NCI-H1105 treated with DMSO at 0.1 percent for 48 hours (cell line): ENCODE measurements at places on chromosomes 6 and 20.

DNA sequence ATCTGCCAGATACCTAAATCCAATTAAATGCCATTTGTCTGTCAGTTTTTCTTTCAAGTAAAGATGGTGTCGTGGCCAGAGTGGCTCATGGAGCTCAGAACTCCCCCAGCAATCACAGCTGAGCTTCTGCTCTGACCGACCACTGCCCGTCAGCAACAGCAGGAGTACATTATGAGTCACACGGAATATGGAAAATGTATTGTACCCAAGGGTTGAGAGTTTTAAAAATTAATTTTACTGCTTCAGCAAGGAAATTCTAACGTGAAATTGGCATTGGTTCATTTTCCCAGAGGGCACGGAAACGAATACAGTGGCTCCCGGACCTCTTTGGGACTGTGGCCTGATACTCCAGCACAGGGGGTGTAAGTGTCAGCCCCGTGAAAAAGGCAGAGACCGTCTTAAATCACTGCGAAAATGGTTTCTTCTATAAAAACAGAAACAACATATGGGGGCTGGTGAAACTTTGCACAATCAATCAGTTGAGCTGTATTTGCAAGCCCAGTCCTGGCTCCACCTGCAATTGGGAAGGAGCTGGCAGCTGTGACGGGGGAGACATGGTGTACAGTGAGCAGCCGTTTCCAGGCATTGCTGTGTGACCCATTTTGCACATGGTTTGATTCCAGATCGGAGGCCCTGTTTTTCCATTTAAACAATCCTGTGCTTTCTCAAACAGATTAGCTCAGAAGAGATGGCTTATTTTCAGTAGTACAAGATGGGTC lies 12.8 kb downstream of the NPEPL1 start:
- DNase-seq = no peak

DNA sequence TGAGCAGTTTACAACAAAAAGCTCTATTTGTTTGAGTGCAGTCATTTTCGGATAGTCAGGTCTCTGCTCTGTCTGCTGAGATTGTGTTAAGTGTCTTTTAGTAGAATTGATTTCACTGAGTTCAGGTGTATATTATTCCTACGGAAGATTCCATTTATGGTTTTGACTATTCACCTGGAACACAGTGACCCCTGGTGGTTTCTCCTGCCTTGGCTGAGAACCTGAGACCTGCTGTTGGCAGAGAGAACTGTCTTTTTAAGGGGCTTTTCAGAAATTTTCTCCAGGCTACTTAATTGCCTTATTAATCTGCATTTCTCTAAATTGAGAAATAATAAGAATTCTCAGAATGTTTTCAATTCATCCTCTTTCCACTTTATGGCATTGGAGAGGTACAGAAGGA lies 508.0 kb downstream of the TBC1D32 start:
- DNase-seq = peak; percentile 40

GRCh38 chr6:80531681-80532619 lies 425.5 kb downstream of the BCKDHB start:
- DNase-seq = no peak

DNA sequence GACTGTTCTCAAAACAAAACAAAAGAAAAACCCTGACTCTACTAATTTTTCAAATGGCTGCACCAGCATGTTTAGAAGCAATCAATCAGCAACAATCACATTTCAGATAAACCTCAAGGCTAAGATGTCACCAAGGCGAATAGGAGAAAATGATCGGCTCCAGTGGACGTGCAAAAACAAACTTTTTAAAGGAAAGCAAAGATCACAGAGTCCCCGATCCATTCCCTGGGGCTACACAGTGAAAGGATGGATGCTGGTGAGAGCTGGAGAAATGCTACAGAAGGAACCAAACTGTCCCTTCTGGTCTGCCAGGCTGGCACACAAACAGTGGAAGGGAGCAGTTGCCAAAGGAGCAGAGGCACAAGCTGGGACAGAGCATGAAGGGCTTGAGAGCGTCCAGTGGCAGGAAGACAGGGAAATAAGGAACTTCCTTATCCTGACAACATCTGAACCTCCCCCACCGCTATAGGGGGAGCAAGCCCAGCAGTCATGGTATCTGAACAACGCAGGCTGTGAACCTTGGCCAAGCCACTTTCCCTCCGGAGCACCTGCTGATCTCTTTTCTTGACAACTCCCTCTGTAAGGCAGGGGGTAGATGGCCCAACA lies 73.7 kb upstream of the HIVEP1 start:
- no peak for DNase-seq

DNA sequence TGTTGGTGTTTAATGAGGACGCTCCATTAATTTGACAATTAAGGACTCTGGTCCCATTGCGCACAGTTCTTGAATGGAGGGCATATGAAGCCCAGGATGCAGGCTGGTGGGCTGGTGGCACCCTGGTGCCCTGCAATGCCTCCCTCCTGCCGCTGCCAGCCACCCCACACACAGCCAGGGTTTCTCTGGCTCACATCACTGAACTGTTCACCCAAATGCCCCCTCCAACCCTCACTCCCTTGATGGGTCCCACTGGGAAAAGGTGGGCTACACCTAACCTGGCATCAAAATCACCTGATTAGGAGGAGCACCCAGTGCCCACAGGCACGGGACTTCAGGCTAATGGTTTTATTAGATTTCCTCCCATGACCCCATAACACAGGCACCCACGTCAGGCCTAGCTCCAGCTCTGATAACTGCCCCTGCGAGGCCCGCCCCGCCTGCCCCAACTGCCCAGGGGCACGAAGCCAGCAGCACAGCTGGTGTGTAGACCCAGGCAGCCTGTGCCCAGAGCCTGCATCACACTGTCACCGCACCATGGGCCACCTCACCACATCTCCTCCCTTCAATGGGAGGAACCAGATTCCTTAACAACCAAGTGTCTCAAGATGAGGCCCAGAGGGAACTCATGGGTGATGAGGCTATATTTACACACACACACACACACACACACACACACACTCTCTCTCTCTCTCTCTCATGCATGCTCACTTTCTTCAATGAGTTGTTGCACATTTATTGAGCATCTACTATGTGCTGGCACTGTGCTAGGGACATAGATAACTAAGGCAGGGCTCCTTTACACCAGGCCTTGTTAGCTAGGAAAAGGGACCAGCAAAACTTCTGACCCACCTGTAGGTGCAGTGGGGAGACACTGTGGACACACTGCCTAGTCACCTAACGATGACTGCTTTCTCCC lies 107.3 kb downstream of the NOL4L start:
- no peak for DNase-seq

DNA sequence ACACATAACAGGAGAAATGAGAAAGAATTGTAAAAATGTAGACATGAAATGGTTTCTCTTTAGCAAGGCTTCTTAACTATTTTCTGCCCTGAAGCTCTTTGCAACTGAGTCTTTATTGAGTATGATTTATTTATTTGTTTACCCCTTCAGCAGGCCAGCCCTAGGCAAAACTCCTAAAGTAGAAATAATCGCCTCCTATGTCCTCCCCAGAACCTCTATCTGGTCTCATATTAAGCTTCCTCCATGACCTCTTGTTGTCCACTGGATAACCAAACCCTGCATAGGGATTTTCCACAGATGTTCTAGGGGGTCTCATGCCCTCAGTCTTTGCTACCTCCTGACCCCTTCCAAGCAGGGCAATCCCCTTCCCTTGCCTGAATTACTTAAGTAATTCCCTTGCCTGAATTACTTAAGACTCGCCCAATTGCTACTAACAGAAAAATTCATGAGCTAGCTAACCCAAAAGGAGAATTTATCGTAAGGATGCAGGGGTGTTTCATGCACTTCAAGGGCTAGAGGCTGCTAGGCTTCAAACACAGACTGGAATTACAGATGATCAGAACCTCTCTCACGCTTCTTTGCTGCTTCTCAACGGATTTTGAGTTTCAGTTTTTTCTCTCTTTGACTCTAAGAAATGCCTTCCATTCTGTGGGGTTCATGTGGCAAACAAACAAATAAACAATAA lies 425.9 kb upstream of the RNF217 start:
- DNase-seq = no peak

DNA sequence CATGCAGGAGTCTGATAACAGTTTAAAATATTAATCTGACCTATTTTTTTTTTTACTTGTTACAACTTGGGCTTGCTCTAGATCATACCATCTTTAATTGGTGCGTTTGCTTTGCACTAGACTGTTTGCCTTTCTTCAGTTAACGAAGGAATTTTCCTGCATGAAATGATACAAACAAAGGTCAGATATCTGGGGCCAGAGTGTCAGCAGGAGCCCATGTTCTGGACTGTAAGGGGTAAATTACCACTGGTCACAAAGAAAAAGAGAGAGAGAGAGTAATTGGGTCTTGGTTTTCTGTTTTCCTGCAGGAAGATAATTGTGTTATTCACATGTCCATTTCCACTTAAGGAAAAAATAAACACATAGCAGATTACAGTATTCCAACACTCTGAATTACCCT lies 399.4 kb upstream of the MARCKS start:
- DNase-seq = no peak

- no peak for DNase-seq
Measured at GRCh38 chr6:135006386-135006914, 48.2 kb downstream of the HBS1L start.

GRCh38 chr6:44787254-44787834 lies 399.8 kb downstream of the CDC5L start:
- no peak for DNase-seq

DNA sequence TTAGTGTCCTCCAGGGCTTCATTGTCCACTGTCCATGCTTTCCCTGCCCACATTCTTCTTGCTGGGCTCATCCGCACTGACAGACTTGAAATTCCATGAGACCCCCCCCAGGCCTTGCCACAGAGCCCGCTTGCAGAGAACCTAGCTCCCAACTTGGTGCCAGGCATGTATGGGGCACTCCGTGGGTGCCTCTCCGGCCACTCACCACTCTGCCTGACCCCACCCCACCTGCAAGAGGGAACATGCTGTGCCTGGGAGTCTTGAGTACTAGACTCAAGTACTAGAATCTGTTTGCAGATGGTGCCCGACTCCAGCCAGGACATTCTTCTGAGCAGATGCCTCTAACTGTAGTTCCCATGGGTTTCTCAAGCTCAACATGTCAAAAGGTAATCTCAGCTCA lies 47.9 kb downstream of the TRERF1 start:
- no peak for DNase-seq

DNA sequence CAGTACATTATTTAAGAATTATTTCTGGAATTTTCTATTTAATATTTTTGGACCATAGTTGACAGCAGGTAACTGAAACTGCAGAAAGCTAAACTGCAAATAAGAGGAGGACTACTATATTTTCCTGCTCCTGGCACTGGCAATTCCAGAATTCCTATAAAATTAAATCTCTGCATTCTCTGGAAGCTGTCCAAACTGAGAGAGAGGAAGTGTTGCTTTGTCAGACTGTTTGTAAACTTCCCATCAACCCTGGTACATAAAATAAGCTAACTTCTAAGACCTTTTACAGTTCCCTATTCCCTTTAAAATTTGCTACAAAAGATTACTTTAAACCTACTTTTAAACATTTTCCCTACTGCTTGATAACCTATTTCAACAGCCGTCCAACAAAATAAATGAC lies 196.1 kb upstream of the RUNX2 start:
- no peak for DNase-seq

GRCh38 chr20:3251806-3252205 lies 12.8 kb upstream of the SLC4A11 start:
- no peak for DNase-seq

DNA sequence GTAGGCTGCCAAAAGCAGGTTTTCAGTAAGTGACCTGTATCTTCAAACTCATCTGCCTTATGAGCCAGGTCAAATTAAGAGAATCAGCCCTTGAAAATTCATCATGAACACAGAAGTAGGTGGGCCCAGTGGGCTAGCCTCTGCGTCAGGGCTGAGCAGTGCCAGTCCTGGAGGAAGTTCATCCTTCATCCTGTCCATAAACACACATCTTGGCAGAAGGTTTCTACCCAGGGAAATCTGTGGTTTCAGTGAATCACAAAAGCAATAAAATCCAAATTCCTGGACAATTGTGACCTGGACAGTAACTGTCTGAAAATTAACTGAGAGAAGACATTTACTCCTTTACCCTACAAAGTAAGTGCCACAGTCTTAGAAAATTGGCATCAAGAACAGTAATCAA lies 72.4 kb downstream of the ATG5 start:
- no peak for DNase-seq

DNA sequence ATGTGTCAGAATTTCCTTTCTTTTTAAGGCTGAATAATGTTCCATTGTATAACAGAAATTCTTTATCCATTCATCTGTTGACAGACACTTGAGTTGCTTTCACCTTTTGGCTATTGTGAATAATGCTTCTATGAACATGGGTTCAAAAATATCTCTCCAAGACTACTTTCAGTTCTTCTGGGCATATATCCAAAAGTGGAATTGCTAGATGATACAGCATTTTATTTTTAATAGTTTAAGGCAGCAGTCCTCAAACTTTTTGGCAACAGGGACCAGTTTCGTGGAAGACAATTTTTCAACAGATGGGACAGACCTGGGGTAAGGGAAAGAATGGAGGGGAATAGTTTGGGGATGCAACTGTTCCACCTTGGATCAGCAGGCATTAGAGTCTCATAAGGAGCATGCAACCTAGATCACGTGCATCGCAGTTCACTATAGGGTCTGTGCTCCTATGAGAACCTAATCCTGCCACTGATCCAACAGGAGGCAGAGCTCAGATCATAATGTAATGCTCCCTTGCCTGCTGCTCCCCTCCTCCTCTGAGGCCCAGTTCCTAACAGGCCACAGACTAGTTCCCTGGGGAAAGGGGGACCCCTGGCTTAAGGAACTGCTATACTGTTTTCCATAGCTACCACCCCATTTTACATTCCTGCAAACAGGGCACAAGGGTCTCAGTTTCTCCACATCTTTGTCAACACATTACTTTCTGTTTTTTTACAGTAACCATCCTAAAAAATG lies 239.9 kb upstream of the RNF217 start:
- no peak for DNase-seq

DNA sequence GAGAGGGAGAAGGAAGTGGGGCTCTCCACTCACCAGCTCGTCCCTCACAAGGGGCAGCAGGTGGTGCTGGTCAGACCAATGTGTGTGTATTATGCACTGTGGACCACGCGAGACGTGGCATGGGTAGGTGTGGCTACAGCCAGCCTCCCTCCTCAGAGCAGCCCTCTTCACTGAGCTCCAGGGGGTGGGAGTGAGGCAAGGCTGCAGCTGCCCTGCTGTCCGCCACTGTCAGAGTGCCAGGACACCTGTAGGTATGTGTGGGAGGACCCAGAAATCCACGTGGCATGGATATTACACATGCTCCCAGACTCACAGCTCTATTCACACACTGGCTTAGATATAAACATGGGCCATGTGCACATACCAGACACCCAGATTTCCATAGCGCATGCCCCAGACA lies 90.3 kb downstream of the VEGFA start:
- no peak for DNase-seq

GRCh38 chr6:26571592-26572296 lies 25.0 kb upstream of the ABT1 start:
- peak; percentile 70 for DNase-seq
